ENCODE measurements at places on chromosomes 11 and 22.

DNA sequence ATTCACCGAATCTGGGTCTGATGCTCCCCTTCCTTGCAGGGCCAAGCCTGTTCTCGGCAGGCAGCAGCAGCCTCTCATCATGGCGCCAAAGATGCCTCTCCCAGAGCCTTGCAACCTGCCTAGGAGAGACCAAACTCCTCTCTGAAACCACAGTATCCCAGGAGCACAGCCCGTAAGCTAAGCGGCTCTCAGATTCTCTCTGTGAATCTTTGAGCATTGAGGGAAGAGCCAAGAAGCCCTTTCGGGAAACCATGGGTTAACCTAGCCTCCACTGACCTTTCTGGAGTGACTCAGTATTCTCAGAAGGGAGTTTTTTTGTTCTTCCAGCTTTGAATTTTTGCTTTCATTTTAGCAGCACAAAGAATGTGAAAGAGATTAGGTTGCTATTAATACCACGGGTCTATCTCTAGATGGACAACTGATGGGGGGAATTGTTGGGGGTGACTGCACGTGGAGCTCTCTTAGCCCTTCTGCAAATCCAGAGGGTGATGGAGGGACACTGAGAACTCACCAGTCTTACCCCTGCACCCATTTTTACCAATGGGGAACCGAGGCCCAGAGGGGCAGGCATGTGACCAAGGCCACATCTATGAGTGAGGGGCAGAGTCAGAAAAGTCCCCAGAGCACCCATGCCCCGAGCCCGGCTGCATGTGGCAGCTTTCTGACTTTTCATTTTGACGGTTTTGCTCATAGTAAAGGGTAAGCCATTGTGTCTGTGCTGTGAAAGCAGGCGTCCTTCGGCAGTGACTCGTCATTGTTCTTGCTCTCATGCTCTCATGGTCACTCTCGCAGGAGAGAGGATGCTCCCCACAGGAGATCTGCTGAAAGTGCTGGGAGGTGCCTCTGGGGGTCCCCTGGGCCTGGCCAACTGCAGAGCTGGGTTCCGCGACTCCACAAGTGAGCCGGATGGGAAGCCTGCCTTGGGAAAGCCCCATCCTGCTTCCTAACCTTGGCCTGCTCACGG, 36.0 kb downstream of the IRAG1 start:
- DNase-seq: no peak

GRCh38 chr11:96126917-96127595, 203.1 kb upstream of the MTMR2 start:
- no peak for DNase-seq

GRCh38 chr11:73839123-73839457, 37.6 kb downstream of the COA4 start:
- DNase-seq: no peak

DNA sequence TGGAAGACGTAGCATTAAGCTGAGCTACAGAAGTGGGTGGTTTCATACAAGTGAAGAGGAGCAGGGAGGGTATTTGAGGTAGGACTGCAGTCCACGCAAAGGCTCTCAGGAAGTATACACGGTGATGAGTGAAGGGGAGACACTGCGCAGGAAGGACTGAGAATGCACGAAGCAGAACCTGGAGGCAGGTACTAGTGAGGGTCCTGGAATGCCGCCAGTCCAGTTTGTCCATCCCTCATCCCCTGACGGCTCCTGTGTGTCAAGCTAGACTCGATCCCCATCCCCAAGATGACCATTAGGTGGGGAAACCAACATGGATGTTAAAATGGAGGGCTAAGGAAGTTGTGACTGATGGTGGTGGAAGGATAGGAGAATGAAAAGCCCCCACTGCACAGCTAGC, 23.8 kb downstream of the ART5 start:
- DNase-seq: no peak

DNA sequence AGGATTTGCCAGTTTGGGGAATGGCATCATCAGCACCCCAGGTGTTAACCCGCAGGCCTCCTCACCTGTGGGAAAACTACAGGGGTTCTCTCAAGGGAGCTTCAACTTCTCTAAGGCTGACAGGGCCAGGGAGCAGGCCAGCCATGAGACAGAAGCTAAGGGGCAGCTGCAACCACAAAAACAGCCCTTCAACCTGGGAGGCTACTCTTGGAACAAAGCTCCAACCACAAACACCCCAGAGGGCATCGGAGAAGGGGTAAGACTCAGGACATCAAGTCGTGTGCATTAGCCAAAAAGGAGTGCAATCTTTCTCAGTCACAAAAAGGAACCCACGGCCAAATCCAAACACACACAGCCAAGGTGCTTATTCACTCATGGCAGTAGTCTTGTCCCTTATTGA, 103.0 kb downstream of the PLEKHA7 start:
- DNase-seq: no peak

Data from esophagus squamous epithelium (tissue), 5 donors.